ENCODE measurements at places on chromosomes 13 and 19.

DNA sequence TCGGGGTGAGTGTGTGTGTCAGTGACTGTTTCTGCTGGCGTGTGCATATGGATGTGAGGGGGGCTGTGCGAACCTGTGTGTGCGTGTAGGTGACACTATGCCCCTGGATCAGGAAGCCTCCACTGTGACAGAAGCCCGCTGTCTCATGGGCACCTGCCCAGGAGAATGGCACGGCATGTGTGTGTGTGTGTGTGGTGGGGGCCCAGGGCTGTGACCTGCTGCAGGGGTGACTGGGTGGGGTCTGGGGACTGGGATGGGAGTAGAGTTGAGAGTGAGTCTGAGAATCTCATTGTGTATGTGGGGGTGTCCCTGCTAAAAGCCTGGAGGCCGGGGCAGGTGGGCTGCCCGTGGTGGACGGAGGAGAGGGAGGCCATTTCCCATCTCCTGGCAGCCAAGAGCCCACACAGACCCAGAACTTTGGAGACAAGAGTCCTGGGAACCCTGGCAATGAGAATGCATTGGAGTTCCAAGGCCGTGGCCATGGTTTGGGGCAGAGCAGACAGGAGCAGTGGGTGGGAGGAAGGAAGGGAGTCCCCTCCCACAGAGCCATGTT, 6.4 kb upstream of the TPM4 start:
- no peak for DNase-seq

DNA sequence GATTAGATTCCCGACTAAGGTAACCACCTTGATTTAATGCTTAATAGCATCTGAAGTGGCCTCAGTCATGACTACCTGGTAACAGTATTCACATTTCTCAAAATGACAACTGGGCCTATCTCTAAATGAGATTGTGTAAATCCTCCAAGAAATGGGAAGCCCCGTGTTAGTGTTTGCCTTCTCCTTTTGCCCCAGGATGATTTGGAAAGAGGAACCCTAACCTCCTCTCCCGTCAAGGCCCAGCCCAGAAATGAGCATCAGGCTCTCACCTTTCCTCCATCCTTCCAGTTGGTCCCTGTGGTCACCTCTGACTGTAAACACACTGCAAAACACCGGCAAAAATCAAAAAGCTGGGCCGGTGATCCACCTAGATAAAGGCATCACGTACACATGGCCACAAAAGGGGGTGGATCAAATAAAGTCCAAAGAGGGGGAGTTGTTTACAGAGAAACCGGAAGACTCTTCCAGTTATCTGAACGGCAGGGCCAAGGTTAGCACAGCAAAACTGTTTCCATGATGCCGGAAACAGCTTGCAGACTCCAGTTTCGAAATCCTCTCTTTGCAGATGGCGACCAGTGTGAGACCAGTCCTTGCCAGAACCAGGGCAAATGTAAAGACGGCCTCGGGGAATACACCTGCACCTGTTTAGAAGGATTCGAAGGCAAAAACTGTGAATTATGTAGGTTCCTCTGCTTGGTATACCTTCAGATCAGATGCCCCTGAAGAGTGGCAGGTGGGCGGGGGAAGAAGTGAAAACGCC, 16.4 kb downstream of the F10 start:
- no peak for DNase-seq

DNA sequence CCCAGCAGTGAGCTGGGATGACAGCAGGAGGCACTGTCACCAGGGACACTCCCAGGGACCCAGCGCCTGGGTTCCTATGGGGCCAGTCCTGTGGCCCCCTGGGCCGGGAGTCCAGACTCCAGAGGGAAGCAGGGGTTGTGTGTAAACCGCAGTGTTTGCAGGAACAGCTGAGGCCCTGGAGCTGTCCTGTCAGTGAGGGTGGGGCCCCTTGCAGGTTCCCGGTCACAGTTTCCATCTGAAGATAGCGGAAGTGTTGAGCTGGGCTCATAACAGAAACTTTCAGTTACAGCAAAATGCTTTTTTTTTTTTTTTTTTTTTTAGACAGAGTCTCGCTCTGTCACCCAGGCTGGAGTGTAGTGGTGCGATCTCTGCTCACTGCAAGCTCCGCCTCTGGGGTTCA, 17.7 kb upstream of the CSNK1G2 start:
- no peak for DNase-seq

GRCh38 chr19:14409146-14410023, 9.8 kb downstream of the DDX39A start:
- DNase-seq, result no peak

DNA sequence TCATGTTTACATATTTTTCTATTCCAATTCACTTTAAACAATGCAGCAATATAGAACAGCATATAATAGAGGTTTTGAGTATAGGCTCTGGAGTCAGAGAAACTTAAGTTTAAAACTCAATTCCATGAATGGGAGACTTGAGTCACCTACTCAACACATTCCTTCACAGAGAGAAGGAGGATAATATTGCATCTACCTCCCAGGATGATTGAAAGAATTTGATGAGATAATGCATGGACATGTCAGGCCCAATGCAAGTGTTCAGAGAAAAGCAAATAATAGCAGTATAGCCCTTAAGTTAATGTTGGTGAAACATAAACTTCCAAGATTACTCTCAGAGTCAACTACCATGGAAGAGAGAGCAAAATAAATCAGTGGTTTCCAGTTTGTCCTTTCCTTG, 170.2 kb downstream of the DCLK1 start:
- DNase-seq, result no peak

GRCh38 chr13:113553511-113554332, 30.8 kb upstream of the TFDP1 start:
- no peak for DNase-seq

DNA sequence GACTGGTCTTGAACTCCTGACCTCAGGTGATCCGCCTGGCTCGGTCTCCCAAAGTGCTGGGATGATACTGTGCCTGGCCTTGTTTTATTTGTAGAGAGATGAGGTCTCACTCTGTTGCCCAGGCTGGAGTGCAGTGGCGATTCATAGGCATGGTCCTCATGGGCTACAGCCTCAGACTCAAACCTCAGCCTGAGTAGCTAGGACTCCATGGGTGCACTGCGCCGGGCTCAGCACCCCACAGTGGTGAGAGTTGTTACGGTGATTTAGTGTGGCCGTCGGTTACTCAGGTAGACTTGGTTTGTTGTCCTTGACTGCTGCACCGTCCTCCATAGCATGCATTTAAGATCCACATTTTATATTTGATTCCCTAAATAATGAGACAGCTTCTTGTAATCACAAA, 80.7 kb downstream of the SLC6A16 start:
- DNase-seq, result no peak

- DNase-seq, result no peak
Observed at GRCh38 chr13:65913173-65913572, 1317.0 kb downstream of the PCDH9 start.

DNA sequence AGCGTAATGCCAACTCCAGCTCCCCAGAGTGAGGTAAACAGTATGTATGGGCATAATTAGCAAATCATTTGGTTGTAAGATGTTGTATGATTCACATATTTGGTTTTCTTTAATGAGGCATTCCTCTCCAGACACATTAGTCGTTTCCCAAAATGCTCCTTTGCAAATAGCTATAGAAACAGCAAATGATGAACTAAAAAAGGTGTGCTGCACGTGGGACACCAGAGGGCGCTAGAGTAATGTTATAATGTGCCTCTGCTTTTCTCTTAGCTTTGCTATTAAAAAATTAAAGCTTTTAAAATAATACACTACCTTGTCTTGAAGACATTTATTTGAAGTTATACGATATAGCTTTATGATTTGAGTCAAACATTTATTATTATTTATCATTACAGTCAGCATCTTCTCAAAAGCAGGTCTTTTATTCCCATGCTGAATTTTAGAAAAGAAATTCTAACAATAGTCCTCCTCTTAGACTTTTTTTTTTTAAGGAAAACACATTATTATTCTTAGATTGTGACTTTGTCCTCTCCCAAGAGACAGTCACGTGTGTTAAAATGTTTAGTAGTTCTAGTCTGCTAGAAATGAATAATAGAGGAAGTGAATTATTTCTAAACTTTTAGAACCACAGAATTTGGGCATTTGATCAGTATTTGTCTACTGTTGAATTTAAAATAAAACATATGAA, 121.6 kb upstream of the FRY start:
- peak; percentile 44 for DNase-seq

DNA sequence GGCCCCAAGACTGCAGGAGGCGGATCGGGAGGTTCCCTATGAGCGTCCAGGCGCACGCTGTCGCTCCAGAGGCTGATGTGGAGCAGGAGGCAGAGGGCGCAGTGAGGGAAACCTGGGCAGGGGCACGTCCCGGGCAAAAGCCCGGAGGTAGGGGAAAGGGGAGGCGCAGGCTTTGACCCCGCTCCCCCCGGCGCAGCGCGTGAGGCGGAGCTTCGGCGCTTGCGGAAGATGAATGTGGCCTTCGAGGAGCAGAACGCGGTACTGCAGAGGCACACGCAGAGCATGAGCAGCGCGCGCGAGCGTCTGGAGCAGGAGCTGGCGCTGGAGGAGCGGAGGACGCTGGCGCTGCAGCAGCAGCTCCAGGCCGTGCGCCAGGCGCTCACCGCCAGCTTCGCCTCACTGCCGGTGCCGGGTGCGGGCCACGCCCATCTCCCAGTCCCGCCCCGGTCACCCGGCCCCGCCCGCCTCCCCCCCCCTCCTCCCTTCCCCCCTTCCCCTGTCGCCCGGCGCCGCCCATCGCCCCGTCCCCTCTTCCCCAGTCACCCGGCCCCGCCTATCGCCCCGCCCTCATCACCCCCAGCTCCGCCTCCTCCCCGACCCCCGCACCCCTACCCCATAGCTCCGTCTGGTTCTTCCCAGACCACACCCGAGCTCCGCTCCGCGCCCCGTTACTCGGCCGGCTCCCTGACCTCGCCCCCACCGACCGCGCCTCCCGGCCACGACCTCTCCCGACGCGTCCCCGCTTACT, 4.1 kb downstream of the HMG20B start:
- no peak for DNase-seq

All from NCI-H524 (cell line).